ENCODE measurements at places on chromosomes 5 and 9. TPM values are rescaled to one million over a fixed set of nuclear protein-coding genes. Genes with fewer than 3 reads are reported as not detected.

Gene VDAC1
- total RNA-seq: 116 TPM

Gene ANKRD18A
- total RNA-seq: 1.9 TPM

Gene C5
- total RNA-seq: 0.08 TPM

Gene KCTD16
- 0.31 TPM for total RNA-seq

Gene TERT
- total RNA-seq: 0.23 TPM

Gene STK32A
- not detected for total RNA-seq

Gene FOXD4L4
- not detected for total RNA-seq

Gene TMEM252
- total RNA-seq: 0.26 TPM

Gene TMEM141
- 376 TPM for total RNA-seq

Gene GPR151
- total RNA-seq: not detected

Gene ADRB2
- 0.64 TPM for total RNA-seq

Gene PCDHB12
- total RNA-seq: 0.18 TPM

Gene POU5F2
- 0.13 TPM for total RNA-seq

Gene ASPN
- not detected for total RNA-seq

Gene BRINP1
- total RNA-seq: not detected

Gene HTR4
- total RNA-seq: 0.15 TPM

Gene WDR31
- 0.74 TPM for total RNA-seq

Gene NR6A1
- total RNA-seq: 4.7 TPM

Gene MYMK
- not detected for total RNA-seq

Gene FCN2
- total RNA-seq: not detected

Gene F12
- 52.9 TPM for total RNA-seq

Gene SYK
- 24.2 TPM for total RNA-seq

Gene SEC24A
- 6.2 TPM for total RNA-seq

Gene IFNA2
- total RNA-seq: not detected

Gene ASS1
- total RNA-seq: 33.5 TPM

Gene VLDLR
- total RNA-seq: 2.0 TPM

Gene EPB41L4A
- 0.48 TPM for total RNA-seq

Gene PLAC8L1
- not detected for total RNA-seq

Gene UBE2QL1
- not detected for total RNA-seq

Gene QRFP
- not detected for total RNA-seq

Gene FOXD4
- 0.73 TPM for total RNA-seq

Gene PIP5KL1
- 1.2 TPM for total RNA-seq

Gene CCL27
- not detected for total RNA-seq

Gene PCDHB3
- 0.03 TPM for total RNA-seq

Gene ANKRA2
- total RNA-seq: 5.2 TPM

Gene TPPP
- 20.7 TPM for total RNA-seq

Gene GPX8
- total RNA-seq: 0.37 TPM

Gene SLCO6A1
- total RNA-seq: not detected

Gene KCNMB1
- not detected for total RNA-seq

Gene BSPRY
- 31.5 TPM for total RNA-seq

Gene CDC20B
- total RNA-seq: not detected

Gene SLC6A7
- total RNA-seq: 0.76 TPM

Gene TGFBI
- total RNA-seq: 37.2 TPM

Gene GRXCR2
- total RNA-seq: not detected

Gene GABRA1
- total RNA-seq: not detected

Gene ADGRD2
- total RNA-seq: not detected

Gene CAMLG
- 19.7 TPM for total RNA-seq
